ENCODE measurements at places on chromosomes 1 and 21.

DNA sequence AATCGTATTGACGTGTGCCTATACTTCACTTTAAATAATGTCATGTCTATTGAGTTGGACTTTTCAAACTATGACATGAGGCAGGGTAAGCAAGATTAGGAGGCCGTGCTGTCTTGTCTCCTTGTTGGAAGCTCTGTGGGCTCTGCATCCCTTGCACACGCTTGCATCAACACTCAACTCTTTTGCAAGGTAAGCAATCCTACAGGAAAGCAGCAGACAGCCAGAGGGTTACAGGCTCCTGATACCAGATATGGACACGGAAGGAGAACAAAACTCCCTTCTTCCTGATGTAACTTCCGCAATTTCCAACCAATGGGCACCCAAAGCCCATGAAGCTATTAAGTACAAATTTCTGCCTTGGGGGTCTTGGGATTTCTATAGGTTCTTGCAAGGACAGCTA is 1520.7 kb upstream of the B3GALT2 start:
- no peak for DNase-seq

DNA sequence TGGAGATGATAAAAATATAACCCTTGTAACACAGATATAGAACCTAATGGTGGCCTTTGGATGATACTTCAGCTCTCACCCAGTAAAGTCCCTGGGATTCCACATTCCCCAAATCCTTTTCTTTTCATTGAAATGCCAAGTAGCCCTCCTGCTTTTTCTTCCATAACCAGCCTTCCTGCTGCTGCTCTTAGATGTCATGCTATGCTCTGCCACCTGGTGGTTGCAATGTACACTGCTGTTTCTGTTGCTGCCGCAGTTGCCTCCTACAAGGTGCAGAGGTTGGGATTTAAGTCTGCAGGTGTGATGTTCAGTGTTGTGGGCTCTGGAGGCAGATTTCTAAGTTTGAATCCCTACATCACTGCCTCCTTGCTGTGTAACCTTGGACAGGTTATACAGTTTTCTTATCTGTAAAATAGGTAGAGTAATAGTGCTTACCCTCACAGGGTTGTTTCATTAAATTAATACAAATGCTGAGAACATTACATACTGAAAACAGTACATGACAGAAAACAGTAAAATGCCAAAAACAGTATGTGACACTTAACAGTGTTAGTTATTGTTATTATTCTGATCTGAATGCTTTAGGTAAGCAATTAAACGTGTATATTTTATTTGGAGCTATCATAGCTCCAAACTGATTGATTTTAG is 64.3 kb downstream of the CAMSAP2 start:
- DNase-seq = peak; percentile 11

DNA sequence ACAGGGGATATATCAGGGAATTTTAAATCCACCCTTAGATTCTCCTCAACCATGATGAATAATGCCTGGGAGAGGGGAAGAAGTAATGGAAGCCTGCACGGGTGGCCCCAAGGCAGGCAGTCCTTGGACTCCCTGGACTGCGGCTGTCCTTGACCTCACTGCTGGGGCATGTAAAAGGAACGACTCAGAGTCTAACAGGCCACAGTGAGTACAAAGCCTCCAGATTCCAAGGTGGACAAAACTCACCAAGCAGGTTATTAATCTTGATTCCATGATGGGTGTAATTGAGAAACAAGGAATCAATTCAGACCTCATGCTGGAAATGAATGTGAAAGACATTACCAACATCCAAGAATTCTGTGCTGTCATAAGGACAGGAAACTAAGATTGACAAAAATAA is 13.0 kb upstream of the ARHGAP29 start:
- no peak for DNase-seq

DNA sequence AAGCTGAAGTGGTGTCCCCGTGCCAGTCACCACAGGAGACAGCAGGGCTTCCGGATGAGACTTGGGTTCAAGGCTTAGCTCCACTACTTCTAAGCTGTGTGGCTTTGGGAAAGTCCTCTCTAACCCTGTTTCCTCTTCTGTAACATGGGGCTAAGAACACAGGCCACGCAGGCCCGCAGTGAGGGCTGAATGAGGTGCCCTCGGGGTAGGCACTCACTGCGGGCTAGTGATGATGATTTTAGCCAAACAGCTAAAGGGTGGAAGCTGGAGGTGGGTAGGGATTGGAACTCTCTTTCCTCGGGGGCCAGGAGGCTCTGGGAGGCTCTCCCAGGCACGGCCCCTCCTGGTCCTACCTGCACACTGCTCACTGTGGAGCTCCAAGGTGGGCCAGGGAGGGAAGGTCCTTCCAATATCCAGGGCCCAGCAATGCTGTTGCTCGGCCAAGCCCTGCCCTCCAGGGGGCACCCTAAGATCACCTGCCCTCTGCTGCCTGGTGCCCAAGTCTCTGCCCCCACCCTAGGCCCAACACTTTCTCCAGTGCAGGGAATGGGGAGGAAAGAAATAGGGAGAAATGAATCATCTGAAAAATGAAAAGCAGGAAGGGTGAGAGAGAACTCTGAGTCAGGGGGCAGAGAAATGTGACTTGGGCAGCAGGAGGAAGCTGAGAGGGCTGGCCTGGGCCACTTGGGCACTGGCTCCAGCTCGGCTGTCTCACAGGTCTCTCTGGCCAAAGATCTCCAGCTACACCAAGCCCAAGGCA is 19.2 kb upstream of the EVA1B start:
- DNase-seq = no peak

DNA sequence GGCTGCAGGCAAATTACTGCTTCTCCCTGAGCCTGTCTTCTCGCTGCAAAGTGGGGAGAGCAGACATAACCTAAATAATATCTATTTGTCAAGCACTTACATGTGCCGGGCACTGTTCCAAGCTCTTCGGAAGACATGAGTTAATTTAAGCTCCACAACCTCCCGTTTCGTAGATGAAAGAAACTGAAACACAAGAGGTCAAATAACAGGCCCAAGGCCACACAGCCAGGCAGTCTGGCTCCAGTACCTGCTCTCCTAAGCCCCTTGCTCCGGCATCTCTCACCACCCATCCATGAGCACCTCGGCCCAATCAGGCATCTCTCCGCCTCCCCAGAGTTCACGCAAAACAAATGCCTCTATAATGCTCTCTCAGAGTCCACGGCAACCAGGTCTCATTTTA is 65.4 kb downstream of the TAS1R2 start:
- no peak for DNase-seq

GRCh38 chr1:32276032-32276782 is 15.7 kb upstream of the HDAC1 start:
- no peak for DNase-seq

GRCh38 chr21:31879911-31880310 is 7.1 kb downstream of the HUNK start:
- no peak for DNase-seq

- no peak for DNase-seq
These were observed 10.3 kb downstream of the NFIA start for GRCh38 chr1:61092642-61093041.

- no peak for DNase-seq
These were observed 188.6 kb downstream of the FCRL5 start for GRCh38 chr1:157363660-157364140.

- DNase-seq = no peak
These were observed 25.2 kb downstream of the HTR6 start for GRCh38 chr1:19689856-19690255.

- no peak for DNase-seq
These were observed 18.8 kb upstream of the GPR137B start for GRCh38 chr1:236123563-236123962.

- no peak for DNase-seq
These were observed 361.5 kb downstream of the PTPRU start for GRCh38 chr1:29597861-29598260.

- DNase-seq = no peak
These were observed 28.5 kb upstream of the ALDH9A1 start for GRCh38 chr1:165726841-165727240.

GRCh38 chr1:107622966-107623365 is 342.0 kb downstream of the VAV3 start:
- DNase-seq = no peak

- no peak for DNase-seq
These were observed 19.6 kb downstream of the SLC27A3 start for GRCh38 chr1:153794624-153795329.

DNA sequence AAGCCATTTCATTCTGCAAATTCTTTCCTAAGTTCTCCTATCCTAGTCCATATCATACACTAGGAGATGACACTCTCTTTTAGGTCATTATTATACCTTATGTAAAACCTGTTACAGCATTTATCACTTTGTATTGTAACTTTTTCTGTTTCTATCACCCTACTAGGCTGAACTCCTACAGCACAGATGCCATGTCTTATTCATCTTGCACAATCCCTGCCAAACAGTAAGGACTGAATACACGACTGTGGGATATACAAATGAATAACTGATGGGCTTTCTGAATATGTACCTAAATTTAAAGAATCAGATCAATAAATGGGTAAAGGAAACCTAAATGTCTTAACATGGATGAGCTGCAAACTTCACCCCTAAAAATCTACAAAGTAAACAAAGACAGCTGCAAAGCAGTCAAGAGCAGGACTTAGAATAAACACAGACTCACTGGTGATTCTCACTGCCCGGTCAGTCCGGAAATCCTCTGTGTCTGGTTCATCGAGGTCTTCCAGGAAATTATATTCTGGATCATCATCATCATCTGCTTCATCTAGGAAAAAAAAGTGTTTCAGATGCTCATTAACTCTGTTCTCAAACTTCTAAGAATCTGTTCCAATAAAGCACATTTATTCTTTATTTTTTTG is 62.3 kb downstream of the GON4L start:
- DNase-seq = no peak

GRCh38 chr1:25804244-25804963 is 4.4 kb downstream of the SELENON start:
- peak; percentile 52 for DNase-seq

GRCh38 chr1:8789314-8790214 is 27.9 kb downstream of the RERE start:
- no peak for DNase-seq

DNA sequence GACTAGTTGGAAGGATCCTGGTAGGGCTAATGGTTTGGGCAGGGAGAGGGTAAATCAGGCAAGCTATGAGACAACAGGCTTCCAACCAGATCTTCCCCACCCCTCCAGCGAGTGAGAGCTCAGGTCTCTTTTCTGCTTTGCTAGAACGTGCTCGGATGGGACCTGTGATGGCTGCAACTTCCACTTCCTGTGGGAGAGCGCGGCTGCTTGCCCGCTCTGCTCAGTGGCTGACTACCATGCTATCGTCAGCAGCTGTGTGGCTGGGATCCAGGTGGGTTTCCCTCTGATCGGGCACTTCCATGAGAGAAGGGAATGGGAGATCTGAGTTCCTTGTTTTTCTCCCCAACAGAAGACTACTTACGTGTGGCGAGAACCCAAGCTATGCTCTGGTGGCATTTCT is 14.0 kb upstream of the SARS1 start:
- no peak for DNase-seq

GRCh38 chr1:100658716-100659026 is 60.9 kb upstream of the VCAM1 start:
- DNase-seq = no peak

GRCh38 chr1:30323841-30324240 is 399.5 kb downstream of the MATN1 start:
- no peak for DNase-seq

- peak; percentile 14 for DNase-seq
These were observed 19.8 kb upstream of the HSPG2 start for GRCh38 chr1:21956720-21957552.

- DNase-seq = no peak
These were observed 178.4 kb upstream of the EDN2 start for GRCh38 chr1:41662765-41663437.

DNA sequence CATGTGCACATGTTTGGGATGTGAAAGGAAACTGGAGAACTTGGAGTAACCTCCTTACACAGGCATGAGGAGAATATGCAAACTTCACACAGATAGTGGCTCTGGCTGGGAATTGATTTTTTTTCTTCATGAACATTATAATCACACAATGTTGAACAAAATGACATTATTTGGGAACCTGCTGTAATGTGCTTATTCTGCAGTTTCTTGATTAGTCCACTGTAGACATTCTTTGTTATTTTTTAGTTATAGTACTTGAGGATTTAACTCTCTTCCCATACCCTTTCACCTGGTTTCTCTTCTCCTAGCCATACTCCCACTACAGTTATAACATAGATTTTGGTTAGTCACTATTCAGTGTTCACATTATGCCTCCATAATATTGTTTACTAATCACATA is 68.3 kb downstream of the ATG4C start:
- DNase-seq = no peak

- DNase-seq = no peak
These were observed 589.4 kb downstream of the PLPP3 start for GRCh38 chr1:55990007-55990406.

GRCh38 chr1:214455971-214456867 is 95.2 kb downstream of the PTPN14 start:
- DNase-seq = no peak

DNA sequence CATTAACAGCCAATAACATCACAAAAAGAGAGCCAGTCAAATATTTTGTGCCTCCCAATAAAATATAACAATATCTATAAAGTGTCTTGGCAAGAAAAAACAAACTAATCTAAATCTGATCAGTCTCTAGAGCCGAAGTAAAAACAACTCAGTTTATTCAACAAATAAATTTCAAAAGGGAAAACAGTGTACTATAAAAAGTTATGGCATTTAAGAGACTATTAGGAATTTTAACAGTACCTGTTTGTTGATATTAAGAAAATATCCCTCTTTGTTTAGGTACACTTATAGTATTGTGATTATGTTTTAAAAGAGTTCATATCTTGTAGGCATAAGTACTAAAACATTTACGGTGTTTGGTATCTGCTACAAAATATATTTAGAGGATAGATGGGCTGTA is 36.6 kb upstream of the C1orf53 start:
- no peak for DNase-seq

GRCh38 chr21:28906841-28907240 is 85.8 kb downstream of the LTN1 start:
- no peak for DNase-seq

GRCh38 chr1:17914987-17915386 is 159.9 kb downstream of the ACTL8 start:
- no peak for DNase-seq

GRCh38 chr1:14745789-14746188 is 147.3 kb downstream of the KAZN start:
- no peak for DNase-seq
